Activated T-helper 9 cell treated with anti-CD3 and anti-CD28 coated beads, Interleukin-2, amount 50 U/mL, for 16 hours (primary cell): ENCODE measurements at places on chromosomes 4 and X.

- no peak for DNase-seq
These were observed 14.3 kb downstream of the JCHAIN start for GRCh38 chr4:70651864-70652506.

- DNase-seq = no peak
These were observed 49.3 kb downstream of the APELA start for GRCh38 chr4:164926301-164926700.

DNA sequence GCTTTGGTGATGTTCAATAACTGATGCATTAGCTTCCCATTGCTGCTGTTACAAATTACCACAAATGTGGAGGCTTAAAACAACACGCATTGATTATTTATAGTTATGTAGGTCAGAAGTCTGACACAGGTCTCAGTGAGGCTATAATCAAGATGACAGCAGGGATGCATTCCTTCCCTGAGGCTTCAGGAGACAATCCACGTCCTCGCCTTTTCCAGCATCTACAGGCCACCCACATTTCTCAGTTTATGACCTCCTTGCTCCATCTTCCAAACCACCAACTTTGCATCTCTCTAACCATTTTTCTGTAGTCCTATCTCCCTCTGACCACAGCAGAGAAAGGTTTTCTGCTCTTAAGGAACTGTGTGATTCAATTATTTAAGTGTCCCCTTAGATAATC, 92.5 kb downstream of the GASK1B start:
- DNase-seq = no peak

DNA sequence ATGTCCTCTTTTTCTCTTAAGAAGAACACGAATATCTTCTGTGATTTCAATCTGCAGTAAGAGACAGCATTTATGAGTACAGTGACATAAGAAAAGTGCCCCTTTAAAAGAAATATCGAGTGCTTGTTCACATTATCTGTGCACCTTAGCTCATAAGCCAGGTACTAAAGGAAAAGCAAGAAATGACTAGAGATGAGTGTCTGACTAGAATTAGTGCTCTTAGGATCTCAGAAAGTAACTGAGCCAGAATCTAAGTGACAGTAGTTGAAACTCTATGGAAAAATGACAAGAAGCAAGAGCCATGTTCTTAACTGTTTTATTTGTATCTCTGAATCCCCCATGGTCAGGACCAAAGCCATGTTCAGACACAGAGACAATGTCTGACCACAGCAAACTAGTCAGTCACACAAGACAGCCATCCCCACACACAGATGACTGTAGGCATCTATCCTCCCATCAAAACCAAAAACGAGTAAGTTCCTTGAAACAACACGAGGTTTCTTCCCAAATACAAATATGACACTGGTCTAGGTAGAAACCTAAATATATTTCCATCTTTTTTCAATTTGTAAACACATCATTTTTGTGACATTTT, 36.8 kb downstream of the ACSL4 start:
- DNase-seq = no peak

DNA sequence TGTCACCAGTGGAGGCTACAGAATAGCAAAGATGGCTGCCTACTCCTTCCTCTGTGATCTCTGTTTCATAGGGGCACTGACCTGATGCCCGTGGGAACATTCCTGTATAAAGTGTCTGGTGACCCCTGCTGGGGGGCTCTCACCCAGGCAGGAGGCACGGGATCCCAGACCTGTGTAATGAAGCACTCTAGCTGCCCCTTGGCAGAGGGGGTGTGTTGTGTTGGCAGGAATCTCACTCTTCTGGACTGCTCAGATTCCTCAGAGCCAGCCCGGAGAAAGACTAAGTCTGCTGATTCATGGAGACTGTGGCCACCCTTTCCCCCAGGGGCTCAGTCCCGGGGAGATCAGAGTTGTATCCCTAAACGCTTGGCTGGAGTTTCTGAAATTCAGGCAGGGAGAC, 648.3 kb downstream of the SPRY1 start:
- no peak for DNase-seq

DNA sequence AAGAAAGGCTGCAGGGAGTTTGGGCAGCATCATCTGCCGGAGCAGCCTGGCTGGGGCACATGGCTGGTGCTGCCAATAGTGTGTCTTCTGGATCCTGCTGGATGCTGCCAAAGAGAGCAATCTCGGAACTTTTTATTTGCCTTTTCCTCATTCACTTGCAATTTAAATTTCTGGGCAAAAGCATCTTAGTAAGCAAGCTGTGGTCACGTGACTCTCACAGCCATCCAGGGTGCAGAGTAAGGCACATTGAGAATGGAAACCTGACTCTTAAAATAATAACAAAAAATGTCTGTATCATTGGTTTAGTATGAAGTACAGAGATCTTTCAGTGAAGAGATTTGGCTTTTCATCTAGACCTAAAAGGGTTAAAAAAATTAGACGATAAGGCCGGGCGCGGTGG, 910.3 kb downstream of the STIM2 start:
- DNase-seq = no peak

- DNase-seq = no peak
These were observed 14.8 kb downstream of the ARHGEF6 start for GRCh38 chrX:136765821-136766356.

- no peak for DNase-seq
These were observed 132.5 kb downstream of the ARHGAP6 start for GRCh38 chrX:11533199-11533651.

- no peak for DNase-seq
These were observed 277.1 kb upstream of the ADGRL3 start for GRCh38 chr4:60923075-60923474.

DNA sequence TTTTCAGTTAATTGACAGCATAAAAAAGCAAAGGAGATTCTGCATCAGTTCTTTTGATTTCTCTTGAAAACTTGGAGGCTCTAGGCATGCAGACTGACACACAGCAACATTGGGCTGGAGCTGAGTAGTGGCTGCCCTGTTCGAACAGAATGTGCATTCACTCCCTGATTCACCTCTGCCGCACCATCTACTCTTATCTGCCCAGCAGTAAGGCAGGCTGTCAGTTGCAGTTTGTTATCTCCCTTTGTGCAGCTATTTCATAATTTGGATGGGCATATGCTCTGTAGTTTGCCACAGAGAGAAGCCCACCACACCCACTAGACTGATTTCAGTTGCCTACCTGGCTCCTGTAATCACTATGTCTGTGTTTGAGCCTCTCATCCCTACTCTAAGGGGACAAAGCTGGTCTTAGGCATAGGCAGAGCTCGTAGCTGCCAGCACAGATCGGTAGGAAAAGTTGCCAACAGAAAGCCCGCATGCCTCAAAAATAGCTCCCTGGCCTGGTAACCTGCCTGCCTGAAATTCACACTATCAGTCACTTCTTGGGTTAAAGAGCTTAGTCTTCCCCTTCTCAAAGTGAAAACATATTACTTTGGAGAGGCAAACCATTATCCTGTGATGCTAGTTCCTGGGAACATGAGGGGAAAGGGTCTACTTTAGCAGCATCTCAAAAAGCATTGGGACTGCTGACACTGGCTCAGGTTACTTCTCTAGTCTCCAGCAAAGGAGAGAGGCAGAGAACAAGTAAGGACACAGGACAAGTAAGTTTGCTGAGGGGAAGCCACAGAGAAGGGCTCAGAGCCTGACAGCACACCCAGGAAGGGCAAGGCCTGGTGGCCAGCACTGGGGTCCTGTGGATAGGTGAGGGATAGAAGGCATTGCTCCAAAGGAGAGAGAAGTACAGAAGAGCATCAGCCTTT, 75.9 kb upstream of the TMEM164 start:
- no peak for DNase-seq

DNA sequence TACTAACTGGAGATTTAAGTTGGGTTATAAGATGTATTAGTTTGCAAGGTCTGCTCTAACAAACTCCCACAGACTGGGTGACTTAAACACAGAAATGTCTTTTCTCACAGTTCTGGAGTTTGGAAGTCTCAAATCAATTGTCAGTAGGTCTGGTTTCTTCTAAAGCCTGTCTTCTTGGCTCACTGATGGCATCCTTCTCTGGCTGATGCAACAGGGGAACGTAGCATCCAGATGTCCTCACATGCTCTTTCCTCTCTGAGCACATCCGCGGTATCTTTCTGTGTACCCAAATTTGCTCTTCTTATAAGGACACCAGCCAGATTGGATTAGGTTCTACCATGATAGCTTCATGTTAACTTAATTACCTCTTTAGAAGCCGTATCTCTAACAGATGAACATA, 63.2 kb upstream of the BMP3 start:
- no peak for DNase-seq

- no peak for DNase-seq
These were observed 31.7 kb downstream of the SCML1 start for GRCh38 chrX:17768997-17769396.

DNA sequence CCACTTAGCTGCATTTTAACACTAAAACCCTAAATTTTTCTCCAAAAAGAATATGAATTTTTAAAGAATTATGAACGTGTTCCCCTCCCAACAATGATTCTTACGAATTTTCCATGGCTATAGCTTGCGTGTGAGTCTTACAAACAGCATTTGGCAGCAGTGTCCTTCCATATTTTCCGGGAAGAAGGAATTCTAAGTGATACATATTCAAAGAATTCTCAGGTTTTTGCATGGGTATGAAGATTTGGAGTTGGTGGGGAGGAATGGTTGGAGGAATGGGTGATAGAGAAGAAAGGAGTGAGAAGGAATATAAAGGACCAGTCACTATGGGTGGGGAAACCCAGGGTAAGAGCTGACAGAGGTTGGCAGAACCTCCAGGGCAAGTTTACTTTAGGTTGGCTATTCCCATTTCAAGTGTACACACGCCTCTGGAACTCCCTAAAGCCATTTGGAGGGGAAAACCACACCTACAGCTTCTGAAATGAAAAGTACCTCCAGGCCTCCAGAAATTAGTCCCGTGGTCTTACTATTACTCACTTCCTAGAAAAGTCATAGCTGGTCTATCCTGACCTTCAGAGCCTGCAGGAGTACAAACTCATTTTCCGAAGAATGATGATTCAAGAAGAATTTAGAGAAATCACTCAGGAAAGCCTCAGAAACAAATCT, 420.8 kb upstream of the DIPK2B start:
- no peak for DNase-seq

DNA sequence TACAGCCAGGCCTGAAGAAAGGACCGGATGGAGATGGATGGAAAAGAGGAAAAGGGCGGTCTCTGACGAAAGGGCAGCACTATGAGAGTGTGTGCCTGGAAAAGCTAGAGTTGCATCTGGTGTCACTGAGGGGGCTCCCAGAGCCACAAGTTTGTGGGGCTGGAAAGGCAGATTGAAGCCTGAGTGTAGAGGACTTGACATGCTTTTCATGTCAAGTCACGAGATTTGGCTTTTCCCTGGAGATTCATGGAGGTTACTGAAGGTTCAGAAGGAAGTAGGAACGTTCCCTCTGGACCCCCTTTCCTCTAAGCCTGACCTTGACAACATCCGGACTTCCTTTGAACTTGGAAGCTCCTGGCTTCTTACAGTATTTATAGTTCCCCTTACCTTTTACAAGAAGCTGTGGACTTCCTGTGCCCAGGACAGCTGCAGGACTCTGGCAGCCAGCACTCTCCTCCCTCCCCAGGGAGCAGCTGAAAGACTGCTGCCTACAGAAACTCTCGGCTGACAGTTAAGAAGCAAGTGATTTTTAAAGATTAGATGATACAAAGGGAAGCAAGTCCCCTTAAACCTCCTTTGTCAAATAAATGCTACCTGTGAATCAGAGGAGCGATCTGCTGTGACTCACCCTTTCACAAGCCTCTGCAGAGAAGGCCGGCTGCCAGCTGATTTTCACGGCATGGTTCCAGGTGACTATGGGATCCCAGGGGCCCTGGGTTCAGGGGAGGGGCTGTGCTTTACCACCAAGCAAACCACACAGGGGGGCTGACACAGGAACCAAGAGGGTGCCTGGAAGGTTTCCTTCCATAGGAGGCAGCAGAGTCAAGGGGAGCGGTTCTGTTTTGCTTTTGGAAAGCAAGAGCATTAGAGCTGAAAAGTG, 72.9 kb upstream of the STIM2 start:
- peak; percentile 5 for DNase-seq

- DNase-seq = no peak
These were observed 33.9 kb downstream of the AFF2 start for GRCh38 chrX:148534291-148534690.

- no peak for DNase-seq
These were observed 50.5 kb upstream of the CHRDL1 start for GRCh38 chrX:110846071-110846470.

GRCh38 chr4:16029886-16030285, 53.9 kb downstream of the PROM1 start:
- DNase-seq = no peak

GRCh38 chr4:92305148-92305877, 1.5 kb downstream of the GRID2 start:
- DNase-seq = no peak

DNA sequence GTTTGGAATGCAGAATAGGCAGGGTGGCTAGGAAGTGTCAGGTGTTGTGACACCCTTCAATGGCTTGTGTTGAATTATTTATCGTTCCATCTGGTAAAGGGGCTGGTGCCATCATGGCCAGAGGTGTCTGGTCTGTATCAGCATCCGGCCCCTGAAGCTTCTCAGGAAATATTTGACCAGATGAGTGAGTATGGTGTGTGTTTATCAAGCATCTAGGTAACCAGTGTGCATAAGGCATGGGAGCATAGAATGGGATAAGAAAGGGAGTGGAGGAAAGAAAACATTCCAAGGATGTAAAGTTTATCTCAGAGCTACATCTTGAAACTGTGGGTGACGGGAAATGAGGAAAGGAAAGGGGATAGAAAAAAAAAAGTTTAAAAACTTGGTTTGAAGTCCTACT, 109.4 kb downstream of the KLHL4 start:
- no peak for DNase-seq

DNA sequence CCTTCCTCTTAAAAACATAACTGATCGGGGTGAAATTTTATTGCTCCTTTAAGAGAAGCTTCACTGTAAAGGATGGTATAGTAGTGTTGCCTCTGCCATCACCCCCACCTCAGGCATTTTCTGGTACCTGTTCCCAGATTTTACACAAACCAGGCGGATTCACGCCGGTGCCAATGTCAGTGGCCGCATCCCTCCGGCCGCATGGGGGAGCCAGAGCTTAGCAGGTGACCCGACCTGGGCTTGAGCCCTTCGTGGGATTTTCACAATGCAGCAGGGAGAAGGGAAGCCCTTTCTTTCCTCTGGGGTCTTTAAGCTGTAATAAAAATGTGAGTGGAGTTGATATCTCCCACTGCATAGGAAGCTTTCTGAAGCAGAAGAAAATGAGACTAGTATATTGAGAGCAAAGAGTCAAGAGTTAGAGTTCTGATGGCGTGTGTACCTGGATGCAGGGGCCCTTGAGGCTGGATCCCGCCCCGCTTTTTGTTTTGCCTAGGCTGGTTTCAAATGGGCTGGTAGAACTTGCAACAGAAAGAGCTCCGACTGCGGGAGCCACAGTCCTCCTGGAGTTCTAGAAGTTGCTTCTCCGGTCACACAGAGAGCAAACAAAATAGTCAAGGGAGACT, 59.4 kb downstream of the POLR2B start:
- DNase-seq = no peak
